Stimulated activated CD4-positive, alpha-beta T cell treated with anti-CD3 and anti-CD28 coated beads, Interleukin-2, amount 100 ng/mL, for 24 hours (primary cell): ENCODE measurements at places on chromosomes 7 and 10.

DNA sequence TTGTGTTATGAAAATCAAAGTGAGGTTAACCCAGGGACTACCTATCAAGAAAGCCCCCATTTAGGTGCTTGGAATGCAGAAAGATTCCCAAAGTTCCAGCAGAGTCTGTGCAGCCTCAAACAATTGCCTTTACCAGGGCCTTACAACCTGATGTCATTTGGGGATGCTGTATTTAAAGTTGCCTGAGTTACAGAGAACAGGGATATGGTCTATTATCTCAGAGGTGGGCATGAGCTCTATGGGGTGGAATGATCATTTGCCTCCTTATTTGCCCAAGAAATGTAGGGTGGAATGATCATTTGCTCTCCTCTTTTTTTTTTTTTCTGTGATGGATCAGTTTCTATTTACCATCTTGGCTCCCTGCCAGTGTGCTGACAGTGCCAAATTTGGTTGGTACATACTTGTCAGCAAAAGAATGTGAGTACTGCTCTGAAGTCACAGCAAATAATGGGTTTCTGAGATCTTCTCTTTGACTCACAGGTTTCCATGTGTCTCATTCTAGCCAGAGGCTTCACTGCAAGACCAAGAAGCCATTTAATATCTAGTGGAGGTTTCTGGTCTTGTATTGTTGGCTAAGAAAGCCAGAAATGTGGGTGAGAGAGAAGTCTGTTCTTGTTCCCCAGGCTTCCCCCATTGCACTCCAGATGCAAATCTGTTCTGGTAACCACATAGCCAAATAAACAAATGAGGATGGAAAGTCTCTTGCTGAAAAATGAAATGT lies 45.5 kb upstream of the ZNRF2 start:
- peak; percentile 44 for DNase-seq

DNA sequence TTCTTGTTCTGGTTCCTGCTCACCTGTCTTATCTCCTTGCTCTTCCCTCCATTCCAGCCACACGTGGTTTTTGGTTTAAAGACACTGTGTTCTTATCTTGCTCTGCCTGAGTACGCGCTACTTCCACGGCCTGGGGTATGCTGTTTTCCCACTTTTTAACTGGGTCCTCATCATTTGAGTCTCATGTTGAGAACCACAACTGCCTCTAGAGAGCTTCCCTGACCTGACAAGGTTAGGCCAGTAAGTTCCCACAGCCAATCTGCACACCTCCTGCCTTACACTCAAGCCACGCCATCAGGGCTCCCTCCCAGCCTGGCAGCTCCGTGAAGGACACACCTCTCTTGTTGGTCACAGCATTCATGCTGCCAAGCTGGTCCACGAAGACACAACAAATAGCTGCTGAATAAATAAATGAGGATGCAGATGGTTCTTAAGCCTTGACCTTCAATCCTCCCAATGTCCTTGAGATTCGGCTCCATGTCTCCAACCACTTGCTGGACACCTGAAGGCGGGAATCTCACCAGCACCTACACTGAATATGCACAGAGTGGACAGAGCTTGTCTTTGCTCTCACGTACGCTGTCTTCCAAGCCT lies 201.7 kb upstream of the KLF14 start:
- no peak for DNase-seq

- DNase-seq = no peak
Observed at GRCh38 chr7:85890244-85890811, 703.5 kb upstream of the SEMA3D start.

- DNase-seq = peak; percentile 79
Observed at GRCh38 chr7:149620961-149621360, 123.4 kb upstream of the ZNF746 start.

GRCh38 chr10:52776471-52776903 lies 3.9 kb upstream of the MBL2 start:
- no peak for DNase-seq

- DNase-seq = no peak
Observed at GRCh38 chr10:75150656-75151055, 39.2 kb downstream of the SAMD8 start.

GRCh38 chr7:86592185-86592584 lies 51.5 kb upstream of the GRM3 start:
- no peak for DNase-seq

DNA sequence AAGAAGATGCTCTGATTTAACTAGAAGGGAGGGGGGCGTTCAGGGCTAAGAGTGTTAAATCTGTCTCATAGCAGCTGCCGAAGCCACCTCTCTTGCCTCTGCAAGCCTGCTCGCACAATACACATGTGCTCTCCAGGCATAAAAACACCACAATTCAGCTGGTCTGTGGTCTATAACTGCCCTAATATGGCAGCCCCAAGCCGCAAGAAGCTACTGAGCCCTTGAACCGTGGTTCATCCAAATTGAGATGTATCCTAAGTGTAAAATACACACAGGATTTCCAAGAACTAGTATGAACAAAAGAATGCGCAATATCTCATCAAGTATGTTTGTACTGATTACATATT lies 70.8 kb upstream of the FGFR2 start:
- no peak for DNase-seq

DNA sequence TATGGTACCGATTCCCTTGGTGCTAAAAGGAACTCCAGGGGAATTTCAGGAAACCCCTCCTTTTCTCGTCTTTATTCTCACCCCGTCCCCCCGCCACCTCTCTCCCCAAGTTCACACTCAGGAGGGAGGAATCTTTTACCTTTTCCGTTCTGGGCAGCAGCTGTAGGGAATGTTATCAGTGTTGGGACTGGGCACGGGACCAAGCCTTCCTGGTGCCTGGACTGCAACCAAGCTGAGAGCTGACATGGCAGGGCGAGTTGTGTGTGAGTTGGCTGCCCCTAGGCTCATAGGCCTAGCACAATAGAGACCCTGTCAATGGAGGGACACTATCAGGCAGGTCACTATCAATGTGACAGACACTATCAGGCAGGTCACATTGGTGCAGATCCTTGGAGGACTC lies 121.4 kb downstream of the TCF7L2 start:
- no peak for DNase-seq

DNA sequence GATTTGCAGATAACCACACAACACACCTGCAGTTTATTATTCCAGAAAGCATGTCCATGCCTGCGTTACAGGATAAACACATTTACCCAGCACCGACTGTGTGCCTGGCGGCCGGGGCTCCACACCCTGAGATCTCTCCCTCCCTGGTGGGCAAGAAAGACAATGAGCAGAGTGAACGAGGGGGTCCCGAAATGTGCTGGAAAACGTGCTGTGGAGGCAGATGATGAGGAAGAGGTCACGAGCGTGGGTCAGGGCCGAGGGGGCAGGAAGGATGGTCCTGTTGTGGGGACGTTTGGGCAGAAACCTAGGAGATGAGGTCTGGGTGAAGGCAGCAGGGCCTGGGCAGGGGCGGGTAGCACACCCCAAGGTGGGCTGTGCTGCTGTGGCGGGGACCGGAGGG lies 86.9 kb downstream of the DYNC2I1 start:
- DNase-seq = no peak

DNA sequence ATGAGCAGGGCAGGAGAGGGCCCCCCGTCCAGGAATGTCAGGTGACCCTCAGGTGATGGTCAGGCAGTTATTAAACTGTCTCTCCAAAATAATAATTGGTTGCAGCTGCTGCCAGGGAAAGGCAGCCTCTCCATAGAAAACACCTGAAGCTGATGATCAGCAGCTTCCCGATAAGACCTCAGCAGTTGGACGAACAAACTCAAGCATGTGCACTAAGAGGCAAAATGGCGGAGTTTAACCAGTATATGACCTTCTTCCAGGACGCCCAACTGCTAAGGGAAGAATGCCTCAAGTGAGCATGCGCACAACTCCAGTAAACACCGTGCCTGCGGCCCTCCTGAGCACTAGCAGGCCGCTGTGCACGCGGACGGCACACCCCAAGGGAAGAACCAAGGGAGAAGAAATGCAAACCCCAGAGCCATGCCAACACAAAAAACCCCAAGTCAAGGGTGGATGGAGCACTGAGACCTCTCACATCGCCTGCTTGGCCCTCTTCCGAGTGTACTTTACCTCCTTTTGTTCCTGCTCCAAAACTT lies 38.9 kb upstream of the ADARB2 start:
- no peak for DNase-seq

DNA sequence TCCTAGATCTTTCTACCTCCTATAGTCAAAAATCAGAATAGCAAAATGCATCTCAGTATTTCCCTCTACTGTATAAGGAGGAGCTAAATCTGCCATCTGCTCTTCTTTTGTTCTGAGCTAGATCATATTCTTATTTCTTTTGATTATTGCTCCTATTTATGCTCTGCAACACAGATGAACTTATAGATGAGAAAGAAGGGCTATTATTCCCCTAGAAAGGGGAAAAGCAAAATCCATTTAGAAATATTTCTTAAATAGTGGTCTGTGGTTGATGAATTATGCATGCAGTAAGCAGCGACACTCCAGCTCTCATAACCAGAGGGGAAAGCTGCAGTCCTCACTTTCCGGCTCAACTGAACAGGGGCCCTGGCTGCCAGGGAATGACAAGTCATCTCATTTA lies 207.3 kb upstream of the SORCS1 start:
- no peak for DNase-seq

GRCh38 chr10:124388476-124388822 lies 30.3 kb downstream of the OAT start:
- DNase-seq = no peak

GRCh38 chr7:138661069-138661635 lies 40.0 kb downstream of the SVOPL start:
- no peak for DNase-seq

GRCh38 chr10:51567271-51567670 lies 132.1 kb downstream of the CSTF2T start:
- DNase-seq = no peak

GRCh38 chr10:95728526-95728925 lies 27.4 kb upstream of the ENTPD1 start:
- no peak for DNase-seq

DNA sequence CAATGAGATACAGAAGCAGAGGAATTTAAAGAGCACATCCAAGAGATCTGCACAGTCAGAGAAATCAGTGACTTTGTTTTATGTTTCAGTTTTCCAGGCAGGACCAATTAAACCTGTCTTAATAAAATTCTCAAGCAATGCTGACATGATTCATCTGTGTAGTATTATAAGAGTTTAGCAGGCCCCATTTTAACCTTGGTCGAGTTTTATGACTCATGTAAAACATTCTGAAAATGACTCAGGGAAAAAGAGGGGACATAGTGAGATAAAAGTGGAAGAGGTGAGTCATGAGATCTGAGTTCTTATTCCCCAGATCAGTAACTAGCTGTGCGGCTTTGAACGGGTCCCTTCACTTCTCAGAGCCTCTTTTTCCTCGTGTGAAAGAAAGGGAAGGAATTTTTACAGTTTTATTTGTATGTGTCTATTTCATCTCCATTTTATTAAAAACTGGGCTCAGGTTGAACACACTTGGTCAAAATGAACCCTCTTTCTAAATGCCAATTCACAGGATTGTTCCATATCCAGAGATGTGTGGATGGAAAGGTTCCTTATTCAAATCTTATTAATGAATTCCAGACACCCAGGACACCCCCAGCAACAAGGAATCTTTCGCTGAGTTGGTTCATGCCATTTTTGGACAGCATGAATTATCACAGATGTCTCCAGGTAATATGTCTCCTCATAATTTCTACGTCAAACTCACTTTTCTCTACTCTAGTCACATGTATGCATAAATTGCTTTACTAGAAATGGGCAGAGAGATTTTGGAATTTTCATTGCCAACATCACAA lies 143.2 kb downstream of the JAZF1 start:
- peak; percentile 12 for DNase-seq
